Epithelial cell of proximal tubule (primary cell): ENCODE measurements at places on chromosomes 3 and 15.
A peak's percentile ranks its signal among the peaks of the same experiment; 100 is the strongest.

DNA sequence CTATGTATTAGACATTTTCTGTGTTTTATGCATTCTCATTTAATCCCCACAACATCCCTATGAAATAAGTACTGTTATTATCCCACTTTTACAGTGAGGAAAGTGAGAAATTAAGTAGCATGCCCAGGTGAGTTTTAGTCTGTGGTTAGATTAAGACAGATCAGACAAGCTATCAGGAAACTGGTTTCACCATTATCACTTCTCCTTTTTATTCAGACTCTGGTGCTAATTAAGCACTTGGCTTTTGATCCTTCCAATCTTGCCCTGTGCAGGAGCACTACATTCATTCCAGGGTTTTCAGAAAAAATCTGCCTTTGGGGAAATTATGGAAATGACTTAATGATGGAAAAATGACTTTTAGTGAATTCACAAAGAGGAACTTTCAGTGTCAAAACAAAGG lies 115.2 kb downstream of the TMEM108 start:
- DNase-seq, result no peak

- no peak for DNase-seq
These were observed 214.9 kb upstream of the ARRDC4 start for GRCh38 chr15:97745481-97746071.

DNA sequence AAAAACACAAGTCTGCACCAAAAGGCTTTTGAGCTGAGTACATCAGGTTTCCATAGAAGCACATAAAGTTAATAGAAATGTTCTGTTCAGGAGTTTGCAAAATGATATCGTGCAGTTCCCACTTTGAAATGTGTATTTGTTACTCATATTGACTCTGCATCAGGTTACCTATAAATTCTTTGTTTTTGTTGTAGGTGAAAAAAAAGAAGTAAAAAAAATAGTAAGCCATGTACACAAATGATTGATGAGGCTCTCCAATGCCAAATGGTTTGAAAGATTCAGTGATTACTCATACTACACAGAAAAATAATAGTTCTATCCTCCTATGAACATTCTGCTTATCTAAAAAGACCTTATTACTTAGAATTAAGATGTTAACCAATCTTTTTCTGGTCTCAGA lies 287.3 kb upstream of the MME start:
- DNase-seq, result no peak

GRCh38 chr3:159727506-159727905 lies 261.1 kb upstream of the IL12A start:
- DNase-seq, result no peak

DNA sequence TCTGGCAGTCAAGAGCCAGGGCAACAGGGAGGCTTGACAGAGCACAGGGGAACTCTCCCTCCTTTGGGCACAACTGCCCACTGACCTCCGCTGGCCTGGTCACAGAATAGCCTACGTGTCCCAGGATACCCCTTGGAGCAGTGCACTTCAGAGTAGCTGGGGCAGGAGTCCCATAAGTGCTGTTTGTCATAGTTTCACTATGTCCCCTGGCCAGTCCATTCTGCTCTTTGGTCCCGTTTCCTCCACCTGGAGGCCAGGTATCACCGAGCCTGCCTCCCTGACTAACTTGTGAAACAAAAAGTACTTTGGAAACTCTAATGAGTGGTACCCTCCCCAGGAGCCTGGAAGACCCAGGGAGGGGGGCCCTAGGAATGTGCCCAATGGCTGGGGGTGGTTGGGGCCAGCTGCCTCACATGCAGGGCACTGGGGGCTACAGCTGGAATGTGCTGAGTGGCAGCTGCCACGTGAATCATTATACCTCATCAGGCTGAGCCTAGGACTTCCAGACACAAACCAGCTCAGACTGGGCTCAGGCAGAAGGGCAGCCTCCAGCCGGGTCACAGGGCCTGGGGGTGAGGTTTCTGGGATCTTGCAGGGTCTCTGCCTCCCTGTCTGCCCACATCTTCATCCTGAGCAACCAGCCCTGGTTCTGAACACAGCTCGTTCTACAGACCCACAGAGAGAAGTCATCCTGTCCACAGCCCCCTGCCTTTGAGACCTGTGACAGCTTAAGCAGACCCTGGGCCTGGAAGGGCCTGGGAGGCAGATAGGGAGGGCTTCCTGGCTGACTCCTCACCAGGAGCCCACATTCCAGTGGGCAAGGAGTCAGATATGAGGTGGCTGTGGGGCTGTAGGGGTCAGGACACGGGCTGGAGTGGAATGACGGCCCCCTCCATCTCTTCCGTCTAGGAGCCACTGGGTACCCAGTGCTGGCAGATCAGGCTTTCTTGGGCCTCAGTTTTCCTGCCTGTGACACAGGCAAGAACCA lies 914 bp upstream of the PTH1R start:
- no peak for DNase-seq

DNA sequence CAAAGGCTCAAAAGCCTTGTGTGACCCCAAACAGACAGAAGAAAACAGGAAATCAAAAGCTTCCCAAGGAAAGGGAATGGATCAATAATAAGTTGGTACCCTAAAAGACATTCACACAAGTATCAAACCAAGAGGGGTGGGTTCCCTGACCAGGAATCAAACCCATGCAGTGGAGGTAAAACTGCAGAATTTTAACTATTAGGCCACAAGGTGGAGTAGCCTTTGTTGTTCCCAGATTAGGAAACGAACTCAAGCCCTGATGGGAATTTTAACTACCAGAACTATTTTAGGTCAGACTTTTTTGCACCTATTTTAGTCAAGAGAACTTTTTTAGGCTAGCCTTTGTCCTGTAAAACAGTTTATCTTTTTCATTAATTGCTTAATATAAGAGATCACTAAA lies 31.4 kb downstream of the SETMAR start:
- DNase-seq, result no peak

DNA sequence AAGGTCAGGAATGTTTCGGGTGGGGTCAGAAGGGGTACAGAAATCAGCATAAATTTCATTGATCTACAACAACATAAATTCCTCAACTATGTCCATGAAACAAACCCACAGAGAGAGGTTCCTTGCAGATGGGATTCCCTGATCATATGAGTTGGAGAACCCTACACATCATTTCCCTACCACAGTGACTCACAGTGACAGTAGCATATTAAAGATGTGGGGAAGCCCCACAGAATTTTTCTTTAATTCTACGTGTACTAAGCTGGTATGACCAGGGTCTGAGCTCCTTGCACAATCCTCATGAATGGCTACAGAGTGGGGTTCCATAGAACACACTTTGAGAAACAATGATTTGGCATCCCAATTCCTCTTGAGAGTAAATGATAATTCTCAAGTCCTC lies 116.9 kb upstream of the RAD18 start:
- DNase-seq, result no peak

DNA sequence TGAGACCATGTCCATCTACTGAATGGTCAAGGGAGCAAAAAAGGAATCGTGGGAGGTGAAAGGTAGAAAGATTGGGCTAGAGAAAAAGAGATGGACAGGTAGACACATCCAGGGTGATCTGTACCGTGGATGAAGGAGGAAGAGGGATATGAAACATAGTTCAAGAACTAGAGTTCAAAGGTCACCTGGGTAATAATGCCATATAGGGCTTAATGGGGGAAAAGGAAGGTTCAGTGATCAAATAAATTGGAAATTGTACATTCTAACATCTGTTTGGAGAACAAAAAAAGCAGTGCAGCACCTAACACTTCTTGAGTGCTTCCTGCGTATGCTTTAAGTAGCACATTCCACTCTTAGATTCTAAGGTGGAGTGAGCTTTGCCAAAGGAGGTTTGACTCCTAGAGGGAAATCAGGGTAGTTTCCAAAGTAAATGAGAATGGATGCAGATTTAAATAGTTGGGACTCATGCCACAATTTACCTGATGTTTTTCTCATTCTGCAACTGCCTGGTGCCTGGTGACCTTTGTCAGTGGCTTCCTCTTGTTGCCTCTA lies 46.6 kb downstream of the MITF start:
- no peak for DNase-seq

DNA sequence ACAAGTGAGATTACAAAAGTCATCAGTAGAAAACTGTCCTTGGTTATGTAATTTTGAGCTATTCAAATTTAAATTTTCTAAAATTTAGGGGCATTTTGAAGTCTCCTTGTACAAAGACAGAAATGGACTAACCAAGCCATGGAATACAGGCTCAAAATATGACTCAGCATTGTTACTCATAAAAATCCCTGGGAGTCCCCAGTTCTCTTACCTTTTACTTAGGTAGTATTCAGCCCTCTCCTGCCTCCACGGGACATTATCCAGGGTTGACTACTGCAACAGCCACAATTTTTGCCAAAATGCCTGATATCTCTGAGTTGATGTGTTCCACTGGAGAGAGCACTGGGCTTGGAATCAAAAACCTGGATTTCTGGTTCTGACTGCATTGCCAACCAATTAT lies 25.0 kb downstream of the CLDN18 start:
- no peak for DNase-seq

DNA sequence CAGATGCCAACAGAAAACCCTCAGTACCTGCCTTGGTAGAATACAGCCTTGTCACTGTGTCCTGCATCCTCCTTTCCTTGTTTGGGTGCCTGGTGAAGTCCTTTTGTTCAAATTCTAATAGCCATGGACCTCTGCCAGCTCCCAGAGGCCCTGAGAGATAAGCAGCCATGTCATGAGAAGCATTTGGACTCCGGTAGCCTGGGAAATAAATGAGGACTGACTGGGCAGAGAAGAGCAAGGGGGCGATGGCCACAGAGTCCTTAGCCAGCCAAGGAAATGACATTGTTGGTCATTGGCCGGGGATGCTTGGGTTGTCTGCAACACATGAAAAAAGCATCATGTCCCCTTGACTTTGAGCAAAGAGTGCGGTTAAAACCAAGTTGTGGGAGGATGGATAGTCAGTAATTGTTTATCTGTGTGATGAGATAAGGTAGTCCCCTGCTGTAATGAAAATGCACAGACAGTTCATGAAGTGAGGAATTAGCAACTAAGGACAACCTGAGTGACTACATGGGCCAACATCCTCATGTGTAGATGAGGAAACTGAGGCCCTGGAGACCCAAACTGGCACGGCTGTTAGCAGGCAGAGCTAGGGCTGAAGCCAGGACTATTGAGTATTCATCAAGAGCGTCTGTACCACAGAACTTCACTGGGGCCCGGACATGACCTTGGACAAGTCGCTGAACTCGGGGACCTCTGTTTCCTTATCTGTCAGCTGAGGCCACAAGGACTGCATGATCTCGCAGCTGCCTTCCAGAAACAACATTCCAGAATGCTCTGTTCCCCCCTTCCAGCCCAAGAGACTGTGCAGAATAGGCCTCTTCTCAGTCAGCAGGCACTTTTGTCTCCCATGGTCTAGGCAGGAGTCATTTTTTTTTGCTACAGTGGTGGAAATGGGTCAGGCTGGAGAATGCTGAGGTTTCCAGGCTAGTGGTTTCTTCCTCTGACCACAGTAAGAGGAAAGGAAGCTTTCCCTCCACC lies 90.5 kb upstream of the CTDSPL start:
- DNase-seq, result no peak

DNA sequence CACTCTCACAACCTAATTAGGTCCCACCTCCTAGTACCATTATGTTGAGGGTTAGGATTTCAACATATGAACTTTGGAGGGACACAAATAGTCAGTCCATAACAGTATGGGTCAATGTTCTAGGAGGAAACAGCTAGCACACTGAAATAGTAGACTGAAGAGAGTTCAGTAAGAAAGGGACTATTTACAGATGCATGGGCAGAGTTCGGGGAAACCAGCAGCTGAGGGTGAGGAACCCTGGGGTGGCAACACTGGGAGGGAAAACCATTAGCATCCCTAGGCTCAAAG lies 78.0 kb upstream of the PXYLP1 start:
- DNase-seq, result no peak

DNA sequence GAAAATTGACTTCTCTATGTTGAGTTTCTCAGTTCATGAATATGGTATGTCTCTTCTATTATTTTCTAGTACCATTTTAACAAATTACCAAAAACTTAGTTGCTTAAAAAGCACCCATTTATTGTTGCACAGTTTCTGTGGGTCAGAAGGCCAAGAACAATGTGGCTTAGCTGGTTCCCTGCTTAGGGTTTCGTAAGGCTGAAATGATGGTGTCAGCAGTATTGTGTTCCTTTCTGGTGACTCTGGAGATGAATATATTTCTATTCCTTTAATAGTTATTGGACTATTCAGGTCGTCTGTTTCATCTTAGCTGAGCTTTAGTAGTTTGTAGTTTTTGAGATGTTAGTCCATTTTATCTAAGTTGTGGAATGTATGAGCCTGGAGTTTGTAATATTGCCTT lies 44.9 kb downstream of the IL1RAP start:
- no peak for DNase-seq

DNA sequence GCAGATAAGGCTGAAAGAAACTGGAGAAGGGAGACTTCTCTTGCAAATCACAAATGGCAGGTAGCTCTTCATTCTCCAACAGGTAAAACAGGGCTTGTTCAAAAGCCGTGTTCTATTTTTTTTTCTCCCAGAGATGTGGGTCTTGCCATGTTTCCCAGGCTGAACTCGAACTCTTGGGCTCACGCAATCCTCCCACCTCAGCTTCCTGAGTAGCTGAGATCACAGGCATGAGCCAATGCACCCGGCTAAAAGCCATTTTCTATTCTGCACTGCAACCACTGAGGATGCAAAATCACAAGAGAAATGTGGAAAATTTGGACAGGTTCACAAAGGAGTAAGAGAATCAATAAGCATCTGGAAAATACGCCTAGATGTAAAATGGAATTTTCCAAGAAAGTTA lies 19.5 kb downstream of the EIF4E3 start:
- DNase-seq, result no peak

GRCh38 chr3:144660186-144660585 lies 688.6 kb downstream of the DIPK2A start:
- DNase-seq, result no peak

GRCh38 chr3:34261001-34261385 lies 462.6 kb downstream of the PDCD6IP start:
- peak; percentile 29 for DNase-seq

- no peak for DNase-seq
These were observed 32.3 kb downstream of the SLCO3A1 start for GRCh38 chr15:91885714-91886270.

- no peak for DNase-seq
These were observed 50.8 kb upstream of the ZNF280D start for GRCh38 chr15:56783857-56784661.

GRCh38 chr3:65409176-65409569 lies 629.5 kb downstream of the MAGI1 start:
- DNase-seq, result no peak
